Stimulated activated CD8-positive, alpha-beta memory T cell treated with anti-CD3 and anti-CD28 coated beads, Interleukin-2, amount 100 ng/mL, for 1 hour (primary cell): ENCODE measurements at places on chromosomes 5 and 9.

GRCh38 chr5:31537851-31538250 is 5.8 kb downstream of the C5orf22 start:
- no peak for DNase-seq

- no peak for DNase-seq
Measured at GRCh38 chr9:72592502-72593403, 71.3 kb downstream of the TMC1 start.

- DNase-seq, result no peak
Measured at GRCh38 chr5:33235304-33235703, 205.5 kb upstream of the TARS1 start.

- DNase-seq, result no peak
Measured at GRCh38 chr5:7638456-7638855, 212.5 kb downstream of the CFAP90 start.

- DNase-seq, result no peak
Measured at GRCh38 chr9:126877418-126877817, 17.0 kb downstream of the ZBTB34 start.

GRCh38 chr9:94865582-94866452 is 139.3 kb downstream of the AOPEP start:
- no peak for DNase-seq

- DNase-seq, result no peak
Measured at GRCh38 chr9:109857336-109857735, 77.3 kb downstream of the PALM2AKAP2 start.

GRCh38 chr9:103990311-103990710 is 103.8 kb upstream of the SMC2 start:
- DNase-seq, result no peak

- DNase-seq, result no peak
Measured at GRCh38 chr9:110580850-110581249, 1.3 kb upstream of the SVEP1 start.

- DNase-seq, result no peak
Measured at GRCh38 chr5:134982230-134982629, 14.5 kb downstream of the CATSPER3 start.

- no peak for DNase-seq
Measured at GRCh38 chr9:136992819-136993369, 672 bp downstream of the PAXX start.

DNA sequence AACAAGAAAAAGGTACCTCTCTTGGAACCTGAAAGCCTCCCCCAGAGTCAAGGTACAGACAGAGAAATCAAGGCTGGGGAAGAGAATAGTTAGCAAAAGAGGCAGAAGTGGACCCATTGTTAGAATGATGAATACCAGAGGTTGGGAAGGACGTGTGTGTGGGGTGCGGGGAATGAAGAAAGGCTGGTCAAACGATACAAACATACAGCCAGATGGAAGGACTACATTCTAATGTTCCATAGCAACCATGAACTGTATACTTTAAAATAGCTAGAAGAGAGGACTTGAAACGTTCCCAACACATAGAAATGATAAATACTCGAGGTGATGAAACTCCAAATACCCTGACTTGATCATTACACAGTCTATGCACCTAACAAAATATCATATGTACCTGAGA is 7.1 kb downstream of the CCDC69 start:
- no peak for DNase-seq

GRCh38 chr5:135460246-135461033 is 8.3 kb upstream of the TIFAB start:
- no peak for DNase-seq

GRCh38 chr5:37197340-37198050 is 51.7 kb downstream of the CPLANE1 start:
- DNase-seq, result no peak

DNA sequence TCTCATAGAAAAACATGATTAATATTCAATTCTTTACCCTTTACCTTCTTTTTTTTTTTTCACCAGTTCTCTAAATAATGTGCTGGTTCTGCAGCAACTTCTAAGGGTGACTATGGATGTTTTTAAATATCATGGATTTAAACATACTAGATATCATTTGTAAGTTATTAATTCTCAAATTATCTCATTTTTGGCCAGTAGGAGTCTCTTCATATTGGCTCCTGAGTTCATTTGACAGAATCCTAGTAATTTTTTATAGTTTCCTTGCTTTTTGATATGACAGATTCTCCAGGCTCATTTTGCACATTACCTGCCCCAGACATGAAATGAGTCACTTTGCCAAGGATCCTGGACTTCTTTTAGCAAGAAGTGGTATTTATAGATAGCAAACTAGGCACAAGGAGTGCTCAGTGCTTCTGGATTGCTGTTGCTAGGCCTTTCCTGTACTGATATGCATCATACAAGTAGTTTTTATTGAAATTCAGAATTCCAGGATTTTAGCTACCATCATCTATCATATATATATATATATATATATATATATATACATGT is 201.3 kb upstream of the IL12B start:
- DNase-seq, result no peak

DNA sequence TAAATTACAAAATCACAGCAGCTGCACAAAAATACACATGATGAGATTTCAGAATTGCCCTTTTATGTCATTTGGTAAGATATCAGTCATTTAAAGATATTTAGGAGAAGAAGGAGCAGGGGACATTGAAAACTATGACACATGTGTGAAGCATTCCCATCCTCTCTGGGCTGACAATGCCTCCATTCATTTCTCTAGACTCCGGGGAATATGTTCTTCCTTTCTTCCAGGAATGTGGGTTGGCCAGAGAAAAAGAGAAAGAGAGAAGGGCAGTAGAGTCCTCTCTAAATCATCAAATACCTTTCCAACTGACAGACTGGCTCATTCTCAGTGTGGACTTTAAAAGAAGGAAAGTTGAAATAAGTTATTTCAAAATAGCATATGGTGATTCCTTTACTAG is 205.6 kb upstream of the ADAMTSL1 start:
- DNase-seq, result no peak

DNA sequence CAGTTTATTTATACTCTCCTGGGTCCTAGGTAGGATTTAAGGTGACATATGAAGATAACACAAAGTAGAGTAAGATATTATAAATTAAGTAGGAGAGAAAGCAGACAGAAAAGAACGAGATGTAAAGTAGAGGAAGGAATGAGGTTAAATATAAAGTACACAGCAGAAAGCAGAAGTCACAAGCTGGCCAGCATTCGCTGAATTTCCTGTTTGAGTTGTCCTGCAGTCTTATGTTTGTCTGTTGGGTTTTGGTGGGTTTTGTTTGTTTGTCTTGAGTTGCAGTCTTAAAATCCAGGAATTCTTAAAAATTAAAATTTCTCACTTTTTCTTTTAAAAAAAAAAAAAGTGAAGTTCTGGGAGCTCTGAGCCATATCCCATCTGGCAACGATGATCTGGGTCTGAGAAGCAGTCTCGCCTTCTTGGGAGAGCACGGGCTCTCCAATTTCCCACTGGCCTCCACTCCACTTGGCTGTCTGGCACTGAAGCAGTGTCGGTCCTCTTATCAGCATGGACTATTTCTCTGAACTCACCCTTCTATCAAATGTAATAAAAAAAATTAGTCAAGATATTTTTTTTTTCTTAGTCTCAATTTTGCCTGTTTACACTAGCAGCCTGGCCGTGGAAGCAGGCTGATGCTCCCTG is 2.0 kb downstream of the S100Z start:
- DNase-seq, result no peak

- DNase-seq, result no peak
Measured at GRCh38 chr5:124444147-124444775, 302.2 kb downstream of the ZNF608 start.

DNA sequence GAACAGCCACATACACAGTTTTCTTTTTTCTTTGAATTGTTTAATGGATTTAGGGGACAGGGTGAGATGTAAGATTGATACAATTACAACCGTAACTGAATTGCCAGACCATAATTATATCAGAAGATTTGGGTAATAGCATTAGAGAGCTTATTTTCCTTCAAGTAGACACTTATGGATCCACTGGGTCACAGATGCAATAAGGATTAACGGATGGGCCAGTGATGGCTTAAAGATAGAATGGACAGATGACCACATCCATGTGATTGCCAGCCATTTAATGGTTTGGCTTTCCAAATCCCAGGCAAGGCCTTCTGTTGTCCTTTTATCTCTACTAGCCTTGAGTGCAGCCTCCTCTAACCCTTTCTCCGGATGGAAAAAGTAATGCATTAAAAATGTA is 94.7 kb upstream of the NUDT12 start:
- no peak for DNase-seq

GRCh38 chr5:107248066-107248695 is 422.6 kb downstream of the EFNA5 start:
- DNase-seq, result no peak

DNA sequence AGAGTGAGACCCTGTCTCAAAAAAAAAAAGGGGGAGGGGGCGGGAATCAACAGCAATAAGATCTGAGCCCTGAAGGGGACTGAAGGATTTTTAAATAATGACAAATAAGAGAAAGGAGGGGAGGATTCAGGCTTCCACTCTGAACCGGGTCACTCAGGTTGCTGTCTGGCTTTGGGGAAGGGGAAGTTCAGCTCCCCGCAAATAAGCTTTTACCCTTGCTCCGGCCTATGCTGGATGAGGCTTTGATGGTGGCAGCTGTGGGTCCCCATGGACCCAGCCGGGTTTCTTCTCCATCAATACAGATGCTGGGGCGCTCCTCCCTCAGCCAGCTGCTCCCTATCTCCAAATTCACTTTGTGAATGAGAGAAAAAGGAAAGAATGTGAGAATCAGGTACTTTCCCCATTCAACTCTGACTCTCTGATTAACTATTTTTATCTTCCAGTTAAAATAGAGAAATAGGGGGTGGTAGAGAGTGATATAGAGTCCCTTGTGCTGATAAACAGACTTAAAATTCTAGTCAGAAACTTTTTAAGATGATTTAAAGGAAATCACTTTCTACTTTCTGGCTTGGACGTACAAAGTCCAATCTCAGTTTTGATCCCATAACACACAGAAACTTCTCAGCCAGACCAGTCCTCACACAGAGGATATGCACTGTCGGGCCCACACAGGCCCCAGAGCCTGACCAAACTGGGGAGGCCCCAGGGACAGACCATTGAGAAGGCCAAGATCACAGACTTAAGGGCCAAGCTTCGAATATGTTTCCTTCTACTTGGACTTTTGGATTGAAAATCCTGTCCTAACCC is 39.6 kb downstream of the C5orf15 start:
- DNase-seq, result no peak

- DNase-seq, result no peak
Measured at GRCh38 chr5:122102825-122103224, 24.8 kb upstream of the LOX start.

DNA sequence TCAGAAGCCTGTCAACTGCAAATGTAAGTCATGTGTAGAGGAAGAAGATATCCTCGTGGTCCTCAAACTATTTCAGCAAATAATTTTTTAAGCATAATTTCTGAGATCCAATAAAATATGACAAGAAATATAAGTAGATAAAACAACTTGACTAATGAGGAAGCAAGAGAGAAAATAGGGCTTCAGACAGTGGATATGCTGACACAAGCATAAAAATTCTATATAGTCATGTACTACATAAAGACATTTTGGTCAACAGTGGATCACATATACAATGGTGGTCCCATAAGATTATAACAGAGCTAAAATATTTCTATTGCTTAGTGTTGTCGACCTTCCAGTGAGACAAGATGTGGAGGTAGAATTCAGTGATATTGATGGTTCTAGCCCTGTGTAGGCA is 42.2 kb upstream of the IZUMO3 start:
- no peak for DNase-seq

DNA sequence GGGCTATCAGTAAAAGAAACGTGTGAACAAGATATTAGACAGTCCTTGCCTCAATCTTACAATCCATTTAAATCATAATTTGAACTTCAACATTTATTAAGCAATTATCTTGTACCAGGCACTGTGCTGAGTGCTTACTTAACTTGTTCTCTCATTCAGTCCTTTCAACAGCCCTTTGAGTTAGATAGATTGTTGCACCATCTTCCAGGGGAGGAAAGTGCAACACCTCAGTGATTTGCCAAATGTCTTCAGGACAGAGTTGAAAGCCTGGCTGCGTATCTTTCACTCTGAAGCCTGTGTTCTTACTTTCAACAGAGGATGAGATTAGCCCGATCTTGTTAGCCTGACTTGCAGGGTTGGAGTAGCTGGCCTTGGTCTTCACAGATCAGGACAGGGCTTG is 34.2 kb upstream of the SUB1 start:
- no peak for DNase-seq

GRCh38 chr9:131379056-131379455 is 14.8 kb upstream of the PRRC2B start:
- DNase-seq, result no peak

GRCh38 chr5:61617039-61617438 is 285.0 kb downstream of the ZSWIM6 start:
- DNase-seq, result no peak

DNA sequence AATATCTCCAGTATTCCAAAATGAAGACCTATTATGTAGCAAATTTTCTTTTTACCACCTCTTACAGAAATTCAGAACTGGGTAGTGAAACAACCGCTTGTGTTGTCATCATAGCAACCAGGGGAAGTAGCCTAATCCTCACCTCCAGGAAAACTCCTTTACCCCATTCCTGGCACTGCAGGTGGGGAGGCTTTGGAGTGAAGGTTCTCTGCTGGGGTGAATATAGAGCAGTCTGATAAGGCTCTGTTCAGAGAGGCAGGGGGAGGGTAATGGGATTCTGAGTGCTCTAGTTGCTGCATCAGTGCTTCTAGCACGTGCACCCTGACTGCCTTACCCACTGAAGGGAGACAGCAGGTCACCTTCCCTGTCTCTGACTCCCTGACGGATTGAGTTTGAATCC is 116.2 kb downstream of the MAN2A1 start:
- no peak for DNase-seq

DNA sequence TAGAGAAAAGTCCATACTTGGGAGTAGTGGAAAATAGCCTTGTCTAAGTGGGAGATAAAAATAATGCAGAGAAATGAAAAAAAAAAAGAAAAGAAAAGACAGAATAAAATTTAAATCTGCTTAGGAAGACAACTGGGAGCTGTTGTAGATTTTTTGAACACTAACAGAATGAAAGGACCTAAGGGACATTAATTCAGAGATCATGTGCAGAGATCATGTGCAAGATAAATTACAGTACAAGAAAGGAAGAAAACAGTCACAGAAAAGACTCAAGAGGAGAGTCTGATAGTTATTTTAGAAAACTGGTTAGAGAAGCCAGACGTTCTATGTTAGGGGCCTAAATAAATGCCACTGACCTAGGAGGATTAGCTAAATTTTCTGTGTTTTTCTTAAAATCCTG is 1226.8 kb upstream of the NUDT12 start:
- no peak for DNase-seq

- DNase-seq, result no peak
Measured at GRCh38 chr5:75885321-75885720, 168.1 kb upstream of the POC5 start.
